GOT3 (cell line): ENCODE measurements at places on chromosomes 3 and 15.

- no peak for DNase-seq
These were observed 990 bp upstream of the CLDN1 start for GRCh38 chr3:190323246-190323626.

DNA sequence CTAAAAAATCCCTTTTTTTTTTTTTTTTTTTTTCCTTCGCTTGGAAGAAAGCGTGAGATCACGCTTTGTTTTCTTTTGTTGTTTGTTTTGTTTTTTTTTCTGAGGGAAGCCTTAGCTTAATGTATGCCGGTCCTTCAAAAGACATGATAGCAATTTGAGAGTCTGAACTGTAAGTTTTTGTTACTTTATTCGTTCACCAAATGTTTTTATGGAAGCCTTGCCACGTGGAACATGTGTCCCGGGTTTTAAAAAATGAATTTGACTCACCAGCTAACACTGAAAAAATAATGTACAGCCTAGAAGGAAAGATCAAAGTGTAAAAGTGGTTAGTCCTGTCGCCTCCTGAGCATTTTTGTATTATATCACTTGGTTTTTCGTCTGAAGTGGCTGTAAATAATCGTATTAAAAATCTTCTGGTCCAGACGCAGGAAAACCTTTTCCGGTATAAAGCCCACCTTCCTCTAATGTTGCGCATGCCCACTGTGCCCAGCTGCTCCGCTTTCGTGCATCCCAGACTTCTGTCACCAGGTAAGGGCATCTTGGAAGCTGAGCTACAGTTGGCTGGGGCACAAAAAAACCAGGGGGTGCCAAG lies 795 bp upstream of the MYNN start:
- DNase-seq: no peak

- DNase-seq: no peak
These were observed 45.7 kb downstream of the TCF12 start for GRCh38 chr15:56964182-56964581.

GRCh38 chr3:126050050-126050392 lies 33.9 kb downstream of the SLC41A3 start:
- DNase-seq: no peak

- no peak for DNase-seq
These were observed 23.9 kb downstream of the AKAP13 start for GRCh38 chr15:85404176-85404917.

DNA sequence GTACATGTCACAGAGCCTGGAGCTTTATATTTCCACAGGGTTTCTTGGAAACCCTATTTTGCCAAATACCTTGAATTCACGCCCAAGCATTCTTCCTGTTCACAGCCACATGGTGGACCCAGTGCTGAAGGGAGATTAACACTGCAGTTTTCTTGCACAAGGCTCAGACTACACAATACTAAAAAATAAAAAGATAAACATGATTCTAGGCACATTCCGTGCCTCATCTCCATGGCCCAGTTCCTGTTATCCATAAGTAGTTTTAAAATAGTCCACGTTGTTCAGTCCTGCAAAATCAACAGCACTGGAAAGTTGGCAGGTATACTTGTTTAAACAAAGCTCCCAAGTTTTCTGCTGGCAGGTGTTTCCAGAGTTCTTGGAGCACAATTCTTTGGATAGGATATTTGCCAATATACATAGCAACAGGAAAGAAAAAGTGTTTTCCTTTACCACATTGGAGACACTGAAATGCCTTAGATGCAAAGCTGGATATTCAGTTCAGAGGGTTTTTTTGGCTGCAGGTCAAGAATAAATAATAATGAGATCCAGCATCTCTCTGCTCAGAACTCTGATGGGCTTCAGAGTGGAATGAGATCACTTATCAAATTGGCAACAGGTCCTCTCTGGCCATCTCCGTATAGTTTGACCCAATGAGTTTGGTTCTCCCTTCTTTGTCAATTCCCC lies 88.1 kb upstream of the TGFBR2 start:
- DNase-seq: no peak

- DNase-seq: no peak
These were observed 37.9 kb downstream of the FNDC3B start for GRCh38 chr3:172077197-172077757.

DNA sequence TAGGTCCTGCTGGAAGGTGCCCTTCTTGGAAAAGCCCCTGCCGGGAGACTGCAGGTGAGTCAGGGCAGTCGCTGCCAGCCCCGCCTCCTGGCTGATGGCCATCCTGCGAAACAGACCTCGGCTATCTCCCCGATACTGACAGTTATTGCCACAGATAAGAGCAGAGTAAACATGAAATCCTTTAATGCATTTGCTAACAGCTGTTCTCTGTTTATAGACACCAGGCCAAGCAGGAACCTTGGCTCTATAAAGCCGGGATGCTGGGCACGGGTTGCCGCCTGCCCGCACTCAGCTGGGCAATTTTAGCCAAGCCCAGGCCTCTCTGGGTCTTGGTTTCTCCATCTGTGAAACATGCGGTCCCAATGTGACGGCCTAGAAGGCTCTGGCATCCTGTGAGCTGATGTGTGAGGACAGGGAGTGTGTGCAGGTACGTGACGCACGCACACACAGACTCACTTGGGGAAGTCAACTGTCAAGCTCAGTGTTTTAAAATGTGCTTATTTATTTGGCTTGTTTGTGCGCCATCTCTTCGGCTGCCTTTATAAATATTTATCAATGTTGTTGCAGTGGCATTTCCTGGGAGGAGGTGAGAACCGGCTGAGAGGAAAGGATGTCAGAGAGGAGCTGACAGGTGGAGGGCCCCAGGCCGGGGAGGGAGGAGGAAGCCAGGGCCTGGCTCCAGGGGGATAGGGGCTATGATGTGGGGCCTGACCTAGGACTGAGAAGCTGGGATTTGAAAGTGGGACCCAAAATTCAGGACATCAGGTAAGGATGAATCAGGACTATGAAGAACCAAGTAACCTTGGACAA lies 50.8 kb upstream of the PRR23E start:
- no peak for DNase-seq

DNA sequence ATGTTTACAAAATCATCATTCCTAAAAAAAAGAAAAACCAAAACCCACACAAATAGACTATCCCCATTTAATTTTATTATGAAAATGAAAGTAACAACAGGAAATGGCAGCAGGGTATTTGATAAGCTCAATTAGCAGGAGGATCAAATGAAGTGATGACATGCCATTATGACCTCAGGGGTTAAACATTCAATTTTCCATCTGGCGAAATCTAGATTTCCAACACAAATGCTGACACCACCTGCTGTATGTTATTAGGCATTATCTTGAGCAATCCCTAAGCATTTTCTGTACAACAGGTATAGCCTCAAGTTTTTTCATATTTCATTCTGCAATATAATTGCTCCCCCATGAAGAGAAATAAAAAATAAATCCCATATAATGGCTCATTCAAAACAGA lies 57.1 kb downstream of the SHQ1 start:
- no peak for DNase-seq

DNA sequence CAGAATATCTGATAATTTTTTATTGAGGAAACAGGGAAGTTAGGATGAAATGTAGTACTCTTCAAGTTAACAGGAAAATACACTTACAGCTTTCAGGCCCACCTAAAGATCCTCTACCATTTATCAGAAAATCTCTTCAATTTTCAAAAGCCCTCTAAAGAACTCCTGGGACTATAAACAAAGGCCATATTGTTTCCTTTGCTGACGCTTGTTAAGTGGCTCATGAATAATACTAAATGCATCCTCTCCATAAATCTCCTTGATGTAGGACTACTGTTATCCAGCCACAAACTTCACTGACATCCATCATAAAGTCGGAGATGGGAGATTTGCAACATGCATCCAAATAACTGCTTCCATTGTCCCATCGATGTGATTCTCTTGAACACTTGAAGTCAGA lies 326.5 kb downstream of the ZIC1 start:
- DNase-seq: no peak

GRCh38 chr3:72322264-72322976 lies 525.8 kb downstream of the SHQ1 start:
- DNase-seq: no peak
